ENCODE measurements at places on chromosomes 1 and 21.

DNA sequence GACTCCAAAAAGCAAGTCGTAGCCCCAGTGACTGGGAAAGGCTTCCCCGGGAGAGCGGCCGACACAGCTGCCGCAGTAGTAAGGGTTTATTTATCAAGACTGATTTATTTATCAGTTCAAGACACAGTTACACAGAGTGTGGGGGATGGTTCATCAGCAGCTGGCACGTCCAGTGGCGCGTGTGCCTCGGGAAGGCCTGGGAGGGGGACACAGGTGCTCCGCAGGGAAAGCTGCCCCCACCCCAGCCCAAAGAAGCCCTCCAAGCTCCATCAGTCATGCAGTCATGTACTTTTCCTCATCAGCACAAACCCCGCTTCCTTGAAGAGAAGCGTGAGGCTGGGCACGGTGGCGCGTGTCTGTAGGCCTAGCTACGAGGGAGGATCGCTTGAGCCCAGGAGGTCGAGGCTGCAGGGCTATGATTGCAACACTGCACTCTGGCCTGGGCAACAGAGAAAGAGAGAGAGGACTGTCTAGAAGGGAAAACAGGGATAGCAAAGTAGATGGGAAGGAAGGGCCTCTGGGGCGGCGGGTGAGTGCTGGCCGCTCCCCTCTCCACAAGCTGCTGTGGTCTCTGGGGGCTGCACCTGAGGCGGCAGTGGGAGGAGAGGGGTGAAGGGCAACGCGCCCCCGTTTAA is 53.2 kb downstream of the PRKCZ start:
- no peak for ATAC-seq

- peak; percentile 65 for ATAC-seq
Observed at GRCh38 chr21:46307625-46308024, 16.0 kb downstream of the C21orf58 start.

DNA sequence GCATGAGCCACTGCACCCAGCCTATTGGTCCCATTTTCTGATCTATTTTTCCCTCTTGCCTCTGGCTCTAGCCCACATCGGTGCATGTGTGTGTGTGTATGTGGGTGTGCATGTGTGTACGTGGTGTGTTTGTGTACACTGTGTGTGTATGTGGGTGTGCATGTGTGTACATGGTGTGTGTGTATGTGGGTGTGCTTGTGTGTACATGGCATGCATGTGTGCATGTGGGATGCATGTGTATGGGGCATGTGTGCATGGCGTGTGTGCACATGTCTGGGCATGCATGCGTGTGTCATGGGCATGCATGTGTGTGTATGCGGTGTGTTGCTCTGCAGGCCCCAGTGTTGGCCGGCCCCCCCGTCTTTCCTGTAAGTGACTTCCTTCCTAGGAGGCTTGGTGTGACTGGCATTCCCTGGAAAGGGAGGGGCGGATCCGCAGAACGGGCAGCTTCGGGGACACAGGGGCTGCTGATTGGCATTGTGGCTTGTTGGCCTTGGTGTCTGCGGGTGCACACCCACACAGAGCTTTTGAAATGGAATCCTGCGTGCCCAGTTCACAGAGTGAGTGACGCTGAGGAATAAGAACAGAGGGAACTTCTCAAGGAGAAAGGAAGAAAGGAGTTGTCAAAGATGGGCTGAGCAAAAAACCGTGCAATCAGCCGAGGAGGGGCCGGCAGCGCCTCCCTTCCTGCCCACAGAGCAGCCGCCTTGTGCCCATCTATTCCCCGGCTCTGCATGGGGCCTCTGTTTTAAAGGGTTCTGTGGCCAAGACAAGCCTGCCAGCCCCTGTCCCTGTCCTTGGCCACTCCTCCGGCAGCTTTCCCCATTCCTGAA is 8.0 kb downstream of the PDXK start:
- peak; percentile 10 for ATAC-seq

GRCh38 chr21:41962425-41962966 is 8.7 kb upstream of the C2CD2 start:
- no peak for ATAC-seq

DNA sequence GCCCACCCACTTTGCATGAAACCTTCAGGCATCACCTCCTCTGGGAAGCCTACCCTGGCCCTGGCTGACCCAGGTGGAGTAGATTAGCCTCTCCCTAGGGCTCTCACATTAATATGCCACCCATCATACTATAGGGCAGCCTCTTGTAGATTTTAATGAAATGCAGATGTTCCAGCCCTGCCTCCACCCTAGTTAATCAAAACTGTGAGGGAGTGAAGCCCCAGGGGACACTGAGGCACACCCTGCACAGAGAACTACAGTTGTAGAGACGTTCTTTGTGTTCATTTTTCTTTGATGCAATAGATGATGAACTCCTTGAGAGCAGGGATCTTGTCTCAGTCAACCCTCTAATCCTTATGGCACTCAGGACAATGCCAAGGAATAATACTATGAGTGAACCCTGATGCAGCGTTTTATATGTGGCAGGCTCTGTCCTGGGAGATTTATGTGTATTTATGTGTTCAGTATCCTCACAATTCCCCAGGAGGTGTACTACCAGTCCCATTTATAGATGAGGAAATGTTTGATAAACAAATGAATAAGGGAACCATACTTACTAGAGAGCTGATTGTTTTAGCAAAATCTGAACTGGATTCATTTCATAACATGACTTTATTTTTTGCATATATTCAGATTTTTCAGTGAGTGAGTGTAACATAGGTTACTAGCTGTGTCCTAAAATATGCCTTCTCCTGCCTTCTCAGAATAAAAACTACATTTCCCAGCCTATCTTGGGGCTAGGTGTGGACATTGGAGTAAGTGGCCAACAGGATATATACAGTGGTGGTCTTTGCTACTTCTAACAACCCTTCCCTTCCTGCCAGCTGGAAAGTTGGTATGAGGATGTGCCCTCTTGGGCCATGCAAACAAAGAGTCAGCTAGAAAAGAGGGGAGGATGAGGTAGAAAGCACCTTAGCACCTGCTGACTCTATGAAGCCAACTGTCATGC is 23.5 kb upstream of the PRELP start:
- ATAC-seq: no peak

- ATAC-seq: no peak
Observed at GRCh38 chr1:43931711-43932660, 1.6 kb upstream of the ARTN start.

All from esophagus mucosa (tissue), 1 donor.